ENCODE measurements at places on chromosomes 7 and 10.

DNA sequence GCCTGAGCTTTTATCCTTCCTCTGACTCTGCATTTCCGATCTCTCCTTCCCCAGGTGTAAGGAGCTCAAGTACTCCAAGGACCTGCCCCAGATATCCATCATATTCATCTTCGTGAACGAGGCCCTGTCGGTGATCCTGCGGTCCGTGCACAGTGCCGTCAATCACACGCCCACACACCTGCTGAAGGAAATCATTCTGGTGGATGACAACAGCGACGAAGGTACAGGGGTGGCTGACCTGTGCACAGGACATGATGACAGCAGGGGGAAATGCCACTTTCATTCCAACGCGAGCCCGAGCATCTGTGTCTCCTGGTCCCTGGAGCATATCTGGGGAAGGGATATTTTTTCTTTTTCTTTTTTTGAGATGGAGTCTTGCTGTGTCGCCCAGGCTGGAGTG is 256.2 kb downstream of the GALNT17 start:
- DNase-seq = no peak

DNA sequence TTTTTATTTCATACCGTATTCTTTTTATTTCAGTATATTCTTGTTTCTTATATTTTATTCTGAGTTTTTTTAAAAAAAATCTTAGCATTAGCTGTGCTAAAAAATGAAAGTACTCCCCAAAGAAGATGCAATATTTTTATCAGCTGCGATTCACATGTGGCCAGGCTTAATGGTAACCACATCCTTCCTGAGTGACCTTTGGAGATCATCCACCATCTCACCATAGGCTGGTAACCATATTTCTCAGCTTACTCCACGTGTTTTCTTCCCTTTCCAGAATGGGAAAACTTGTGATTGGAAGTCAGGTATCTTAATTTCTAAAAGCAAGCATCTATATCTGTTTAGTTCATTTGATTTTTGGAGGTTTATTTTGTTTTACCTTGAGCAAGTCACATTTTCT is 18.8 kb upstream of the LIPM start:
- DNase-seq = no peak

DNA sequence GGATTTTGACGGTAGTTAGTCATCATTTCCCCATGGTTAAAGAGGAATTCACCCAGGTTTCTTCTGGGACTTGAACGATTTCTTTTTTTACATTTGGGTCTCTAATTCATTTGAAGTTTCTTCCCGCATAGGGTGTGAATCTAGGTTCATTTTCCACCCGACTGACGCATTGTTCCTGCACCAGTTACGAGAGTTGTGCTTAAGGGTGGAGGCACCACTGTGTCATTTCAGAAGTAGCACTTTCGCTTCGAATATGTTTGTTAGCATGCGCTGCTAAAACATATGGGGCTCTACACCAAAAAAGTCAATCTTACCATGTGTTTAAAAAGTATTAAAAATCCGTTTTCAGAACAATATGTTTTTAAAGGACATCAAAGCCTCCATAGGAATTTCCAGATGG is 140.3 kb downstream of the VIPR2 start:
- DNase-seq = no peak

- DNase-seq = no peak
Measured at GRCh38 chr10:77638321-77639101, 903 bp upstream of the KCNMA1 start.

DNA sequence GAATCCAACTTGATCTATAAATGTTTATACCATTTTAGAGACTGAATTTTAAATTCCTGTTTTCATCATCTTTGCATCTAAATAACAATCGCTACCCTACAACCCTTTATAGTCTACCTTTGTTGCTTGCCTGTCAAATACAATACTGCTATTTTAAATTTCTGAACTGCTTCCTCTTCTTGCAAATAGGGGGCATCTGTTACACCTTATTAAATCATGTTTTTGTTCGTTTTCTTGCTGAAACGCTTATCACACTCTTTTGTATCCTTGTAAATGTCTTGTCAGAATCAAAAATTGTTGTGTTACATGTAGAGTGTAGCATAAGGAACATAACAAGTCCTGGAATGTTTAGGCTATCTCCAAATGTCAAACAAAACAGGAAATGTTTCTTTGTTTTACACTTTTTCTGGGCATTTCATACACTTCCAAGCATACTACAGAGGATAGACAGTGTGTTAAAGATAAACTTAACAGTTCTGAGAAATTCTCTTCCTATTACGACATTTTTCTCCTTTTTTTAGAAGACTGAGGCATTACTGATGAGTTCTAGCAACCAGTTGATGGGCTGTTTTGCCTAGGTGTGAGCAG is 281.3 kb downstream of the GPR158 start:
- no peak for DNase-seq

DNA sequence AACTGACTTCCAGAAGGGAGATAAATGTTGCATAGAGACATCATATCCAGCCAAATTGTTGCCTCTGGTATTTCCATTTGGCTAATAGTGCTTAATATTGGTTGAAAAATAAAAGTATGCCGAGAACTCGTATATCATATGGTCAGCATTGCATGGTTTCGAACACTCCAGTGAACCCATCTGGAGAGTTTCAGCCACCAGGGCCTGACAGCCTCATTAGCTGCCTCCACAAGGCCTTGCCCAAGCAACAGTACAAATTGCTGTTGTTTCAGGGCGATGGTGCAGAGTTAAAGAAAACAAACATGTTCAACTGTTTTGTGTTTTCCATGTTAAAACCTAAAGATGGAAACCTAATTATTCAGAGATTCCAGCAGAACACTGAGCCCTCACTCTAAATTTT is 28.5 kb downstream of the NRG3 start:
- no peak for DNase-seq

DNA sequence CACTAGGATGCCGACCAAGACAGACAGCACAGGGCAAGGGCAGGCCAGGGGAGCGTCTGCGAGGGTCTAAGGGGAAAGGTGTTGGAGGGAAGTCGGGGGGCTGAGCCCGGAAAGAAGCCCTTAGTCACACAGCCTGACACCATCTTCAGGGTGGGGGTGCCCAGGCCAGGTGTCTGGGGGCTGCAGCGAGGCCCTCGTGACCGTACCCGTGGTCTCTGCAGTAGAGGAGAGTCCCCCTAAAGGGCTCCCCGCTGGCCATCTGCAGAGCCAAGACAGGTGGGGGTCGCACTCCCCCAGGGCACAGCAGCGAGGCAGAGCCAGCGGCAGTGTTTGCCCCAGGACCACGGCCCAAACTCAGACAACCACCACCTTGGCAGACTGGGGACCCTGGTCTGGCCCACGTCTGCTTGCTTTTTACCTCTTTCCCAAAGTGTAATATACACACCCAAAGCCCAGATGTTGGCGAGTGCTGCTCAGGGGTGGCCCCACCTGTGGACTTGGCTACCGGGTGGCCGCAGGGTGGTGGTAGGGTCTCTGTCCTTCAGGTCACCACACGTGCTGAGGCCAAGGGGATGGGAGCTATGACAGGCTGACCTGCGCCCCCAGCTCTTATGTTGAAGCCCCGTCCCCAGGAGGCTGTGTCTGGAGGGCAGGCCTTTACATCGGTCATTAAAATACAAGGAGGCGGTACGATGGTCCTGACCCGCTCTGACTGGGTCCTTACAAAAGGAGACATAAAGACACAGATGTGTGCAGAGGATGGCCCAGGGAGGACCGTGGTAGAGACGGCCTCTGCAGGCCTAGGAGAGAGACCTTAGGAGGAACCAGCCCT is 107.4 kb downstream of the DNAJB6 start:
- DNase-seq = no peak

DNA sequence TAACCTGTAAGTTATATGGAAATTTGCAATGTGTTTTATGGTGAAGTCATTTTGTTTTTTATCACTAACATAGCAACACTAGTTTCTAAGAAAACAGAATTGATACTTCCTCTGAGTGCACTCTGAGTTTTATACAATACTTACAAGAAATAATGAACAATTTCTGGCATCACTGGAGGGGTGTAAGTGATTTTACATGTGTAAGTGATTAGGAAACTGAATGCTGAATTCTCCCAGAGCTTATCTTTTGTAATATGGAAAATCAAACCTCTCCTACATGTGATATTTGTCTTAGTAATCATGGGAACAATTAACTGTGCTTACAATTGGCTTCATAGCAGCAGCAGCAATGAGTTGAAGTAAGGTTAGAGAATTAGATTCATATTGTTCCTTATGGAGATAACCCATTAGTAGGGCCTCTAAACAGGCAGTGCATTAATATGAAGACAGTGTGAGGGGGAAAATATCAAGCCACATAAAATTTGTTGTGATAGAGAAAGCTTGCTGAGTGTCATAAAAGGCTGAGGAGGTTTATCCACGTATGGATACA is 37.4 kb downstream of the SEMA3C start:
- DNase-seq = no peak

GRCh38 chr7:157487046-157487770 is 150.4 kb downstream of the DNAJB6 start:
- DNase-seq = no peak

GRCh38 chr7:106888204-106888603 is 23.1 kb downstream of the PIK3CG start:
- DNase-seq = no peak

DNA sequence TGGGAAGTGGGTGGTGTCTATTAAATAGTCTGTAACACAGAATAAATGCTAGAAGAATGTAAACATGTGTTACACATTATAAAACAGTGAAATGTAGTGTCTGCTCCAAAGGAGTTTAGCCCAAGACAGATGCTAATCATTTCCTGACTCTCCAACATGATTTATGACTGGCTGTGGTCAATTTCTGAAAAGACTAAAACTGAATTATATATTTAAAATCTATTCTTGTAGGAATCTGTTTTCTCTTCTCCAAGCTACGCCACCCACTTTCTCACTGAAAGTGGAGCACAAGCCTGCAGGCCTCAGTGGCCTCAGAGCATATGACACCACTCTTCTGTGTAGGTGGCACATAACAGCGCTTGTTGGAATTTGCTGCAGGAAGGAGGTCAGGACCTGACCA is 44.4 kb downstream of the CTTNBP2 start:
- no peak for DNase-seq

All from activated T-helper 9 cell treated with anti-CD3 and anti-CD28 coated beads, Interleukin-2, amount 50 U/mL, for 16 hours (primary cell).